ENCODE measurements at places on chromosomes 7 and 10.

GRCh38 chr10:47332946-47333345 is 10.7 kb downstream of the GDF2 start:
- DNase-seq, result no peak

- no peak for DNase-seq
These were observed 31.1 kb upstream of the MSMB start for GRCh38 chr10:46077141-46077554.

GRCh38 chr10:21694631-21695030 is 160.6 kb downstream of the MLLT10 start:
- DNase-seq, result no peak

DNA sequence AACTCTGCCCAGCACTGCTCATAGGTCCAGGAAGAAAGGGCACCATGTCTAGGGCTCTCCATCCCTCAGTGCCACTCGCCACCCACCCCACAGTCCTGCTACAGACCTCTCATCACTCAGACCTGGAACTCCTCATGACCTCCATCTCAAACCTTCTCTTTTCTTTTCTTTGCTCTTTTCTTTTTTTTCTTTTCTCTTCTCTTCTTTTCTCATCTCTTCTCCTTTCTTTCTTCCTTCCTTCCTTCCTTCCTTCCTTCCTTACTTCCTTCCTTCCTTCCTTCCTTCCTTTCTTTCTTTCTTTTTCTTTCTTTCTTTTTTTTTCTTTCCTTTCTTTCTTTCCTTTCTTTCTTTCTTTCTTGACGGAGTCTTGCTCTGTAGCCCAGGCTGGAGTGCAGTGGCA is 122.2 kb downstream of the KLF6 start:
- no peak for DNase-seq

- DNase-seq, result peak; percentile 37
These were observed 191.2 kb upstream of the PRSS1 start for GRCh38 chr7:142557971-142558582.
